Activated naive CD4-positive, alpha-beta T cell treated with anti-CD3 and anti-CD28 coated beads, Interleukin-2, amount 50 U/mL, for 72 hours (primary cell): ENCODE measurements at places on chromosomes 6 and 20.

DNA sequence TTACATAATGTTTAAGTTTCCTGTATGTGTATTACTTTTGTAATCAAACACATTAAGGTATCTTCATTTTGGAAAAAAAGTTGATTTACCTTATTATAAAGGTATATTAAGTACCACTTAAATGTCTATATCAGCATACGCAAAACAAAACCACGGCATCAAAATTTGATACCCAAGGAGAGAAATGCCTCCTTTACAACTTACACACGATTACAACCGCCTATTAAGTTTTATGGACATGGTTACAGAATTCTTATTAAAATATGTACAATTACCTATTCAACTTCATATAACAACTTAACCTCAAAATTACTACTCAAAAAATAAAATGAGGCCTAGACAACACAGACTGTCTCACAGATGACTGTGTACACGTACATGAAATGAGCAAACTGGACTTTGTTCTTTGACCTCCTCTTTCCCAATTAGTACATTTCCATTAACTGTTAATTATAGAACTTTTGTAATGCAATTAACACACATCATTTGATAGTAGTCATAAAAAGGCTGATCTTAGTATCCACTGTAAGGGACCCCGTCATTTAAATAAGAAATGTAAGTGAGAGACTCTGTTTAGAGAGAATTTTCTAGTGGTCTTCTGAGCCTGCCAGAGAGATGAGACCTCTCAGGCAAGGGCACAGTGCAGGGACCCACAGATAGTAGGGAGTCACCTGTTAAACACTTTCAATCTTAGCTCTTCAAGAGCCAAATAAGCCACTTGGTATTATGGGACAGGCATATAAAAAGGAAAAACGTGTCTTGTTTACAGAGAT lies 2.5 kb downstream of the DIDO1 start:
- DNase-seq: no peak

GRCh38 chr6:128208851-128209580 lies 308.2 kb upstream of the THEMIS start:
- DNase-seq: no peak

- DNase-seq: no peak
Measured at GRCh38 chr20:14582855-14583254, 245.4 kb upstream of the FLRT3 start.

DNA sequence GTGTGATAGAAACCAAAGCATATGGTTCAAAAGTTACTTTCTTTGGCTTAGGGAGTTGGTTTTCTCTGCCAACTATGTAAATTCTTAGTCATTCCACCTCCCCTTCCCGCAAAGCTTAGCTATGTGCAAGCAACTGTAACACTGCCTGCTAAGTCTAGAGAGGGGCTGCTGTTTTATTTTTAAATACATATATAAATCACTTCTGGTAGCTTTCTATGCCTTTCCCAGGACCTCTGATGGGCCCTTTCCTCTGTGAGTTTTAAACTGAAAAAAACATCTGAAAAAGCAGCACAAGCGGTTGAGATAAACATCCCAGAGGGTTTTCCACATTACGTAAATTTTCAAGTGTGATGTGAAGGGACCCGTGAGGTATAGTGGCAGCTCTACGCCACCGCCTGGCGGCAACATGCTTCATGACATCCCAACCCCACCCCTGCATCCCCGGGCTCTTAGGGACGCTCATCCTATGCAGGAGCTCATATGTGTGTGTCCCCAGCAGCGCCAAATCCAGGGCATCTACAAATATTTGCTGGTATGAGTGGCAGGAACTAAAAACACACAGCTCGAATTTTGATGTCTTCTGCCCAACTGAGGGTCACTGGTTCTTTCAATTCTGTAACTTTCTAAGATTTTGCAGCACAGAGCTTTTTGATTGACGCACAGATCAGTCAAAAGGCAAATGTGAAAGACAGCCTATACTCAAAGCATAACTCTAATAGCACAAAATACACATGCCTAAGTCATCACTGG lies 12.7 kb downstream of the SAYSD1 start:
- DNase-seq: no peak

GRCh38 chr6:137824896-137825295 lies 42.2 kb upstream of the TNFAIP3 start:
- no peak for DNase-seq

GRCh38 chr20:61887596-61888093 lies 178.0 kb downstream of the TAF4 start:
- no peak for DNase-seq
